ENCODE measurements at places on chromosomes 12 and 14.

GRCh38 chr14:73153272-73153671 lies 17.0 kb downstream of the PSEN1 start:
- no peak for DNase-seq

DNA sequence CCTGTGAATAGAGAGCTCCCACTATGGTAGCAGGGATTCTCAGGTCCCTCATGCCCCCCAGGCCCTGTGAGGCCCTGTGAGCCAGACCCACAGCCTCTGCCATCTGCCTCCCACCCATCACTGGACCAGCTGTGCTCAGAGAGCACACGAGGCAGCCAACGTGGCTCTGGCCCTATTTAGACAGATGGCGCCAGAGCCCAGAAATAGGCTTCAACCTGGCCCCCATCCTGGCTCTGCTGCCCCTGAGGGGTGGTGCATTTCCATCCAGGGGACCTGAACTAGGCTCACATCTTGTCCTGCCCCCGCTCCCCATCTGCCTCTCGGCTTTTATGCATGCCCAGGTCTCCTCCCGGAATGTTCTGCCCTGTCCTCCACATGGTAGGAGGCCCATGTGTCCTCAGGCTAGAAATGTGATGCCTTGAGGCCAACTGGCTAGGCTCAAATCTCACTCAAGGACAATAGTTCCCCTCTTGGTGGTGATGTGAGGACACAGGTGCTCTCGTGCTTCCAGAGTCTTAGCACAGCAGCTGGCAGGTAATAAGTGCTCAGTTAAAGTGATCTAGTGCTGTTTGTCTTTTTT lies 18.9 kb downstream of the TMEM63C start:
- no peak for DNase-seq

GRCh38 chr14:94026173-94026888 lies at the start of gene OTUB2:
TSS of gene OTUB2 (plus strand) at chr14:94026340. CDS start at chr14:94026538, 198 bp downstream.
- DNase-seq, result peak; percentile 95

DNA sequence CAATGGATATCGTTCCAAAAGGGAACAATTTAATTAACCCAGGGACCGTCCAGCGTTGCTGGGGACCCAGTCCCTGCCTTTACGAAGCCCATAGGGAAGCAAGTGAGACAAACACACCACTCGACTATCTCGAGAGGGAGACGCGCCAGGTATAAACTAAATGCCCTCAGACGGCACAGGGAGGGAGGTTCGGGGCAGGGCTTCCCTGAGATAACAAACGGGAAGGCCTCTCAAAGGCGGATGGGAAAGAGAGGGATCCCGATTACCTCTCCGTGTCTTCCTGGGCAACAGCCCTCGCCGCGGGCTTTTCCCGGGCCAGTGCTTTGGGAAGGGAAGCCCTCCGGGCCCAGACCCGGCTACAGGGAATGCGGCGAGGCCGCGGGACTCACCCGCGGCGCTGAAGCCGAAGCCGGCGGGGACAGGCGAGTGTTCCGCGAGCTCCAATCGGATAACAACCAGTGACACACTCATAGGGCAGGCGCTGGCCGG lies 390 bp downstream of the BRAP start:
- DNase-seq, result no peak

GRCh38 chr14:59425322-59425935 lies 39.8 kb downstream of the GPR135 start:
- DNase-seq, result no peak

GRCh38 chr14:55889124-55889523 lies 229.1 kb upstream of the PELI2 start:
- DNase-seq, result no peak

- DNase-seq, result peak; percentile 23
Observed at GRCh38 chr12:54596526-54596946, 8.1 kb upstream of the PPP1R1A start.

DNA sequence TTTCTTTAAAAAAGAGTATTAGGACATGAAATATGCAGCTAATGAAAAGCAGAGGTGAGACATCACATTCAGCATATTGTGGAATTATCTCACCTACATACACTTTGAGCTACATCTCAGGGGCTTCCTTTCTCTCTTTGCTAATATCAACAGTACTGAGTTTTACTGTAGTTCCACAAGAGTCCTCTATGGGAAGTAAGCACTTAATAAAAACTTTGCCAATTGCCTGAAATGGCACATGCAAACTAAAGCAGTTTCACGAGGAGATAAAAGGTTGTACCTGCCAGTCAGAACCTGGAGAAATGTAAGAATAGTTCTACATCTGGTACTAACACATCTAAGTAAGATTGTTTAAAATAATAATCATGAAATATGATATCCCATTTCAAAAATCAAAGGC lies 73.5 kb upstream of the GPHB5 start:
- no peak for DNase-seq

DNA sequence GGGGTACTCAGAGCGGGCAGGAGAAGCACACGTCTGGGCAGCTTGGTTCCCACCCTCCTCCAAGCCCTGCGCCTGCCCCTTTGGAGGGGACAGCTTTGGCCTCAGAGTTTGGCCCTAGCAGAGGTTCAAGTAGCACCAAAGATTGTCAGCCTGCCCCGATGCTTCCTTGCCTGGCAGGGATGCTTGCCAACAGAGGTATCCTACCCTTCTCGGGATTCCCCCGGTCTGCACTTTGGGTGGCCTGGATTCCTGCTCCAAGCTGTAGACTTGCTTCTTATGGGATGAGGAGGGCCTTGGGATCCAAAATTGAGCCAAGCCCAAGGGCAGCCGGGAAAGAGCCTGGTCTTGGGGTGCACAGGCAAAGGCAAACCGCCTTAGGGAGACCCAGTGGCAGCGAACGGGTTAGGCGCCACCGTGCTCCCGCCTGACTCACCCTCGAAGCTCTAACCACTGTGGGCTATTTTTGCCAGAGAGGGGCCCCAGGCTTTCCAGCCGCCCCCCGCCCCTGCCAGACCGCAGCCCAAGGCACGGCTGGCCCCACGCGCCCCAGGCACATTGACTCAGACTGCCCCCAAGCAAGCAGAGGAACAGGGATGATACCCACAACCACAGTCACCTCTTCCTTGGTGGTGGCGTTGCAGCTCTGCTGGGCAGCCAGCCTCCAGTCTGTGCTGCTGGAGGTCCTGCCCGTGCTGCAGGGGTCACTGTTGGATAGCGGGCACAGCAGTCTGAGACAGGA lies 847 bp upstream of the WNT10B start:
- no peak for DNase-seq

DNA sequence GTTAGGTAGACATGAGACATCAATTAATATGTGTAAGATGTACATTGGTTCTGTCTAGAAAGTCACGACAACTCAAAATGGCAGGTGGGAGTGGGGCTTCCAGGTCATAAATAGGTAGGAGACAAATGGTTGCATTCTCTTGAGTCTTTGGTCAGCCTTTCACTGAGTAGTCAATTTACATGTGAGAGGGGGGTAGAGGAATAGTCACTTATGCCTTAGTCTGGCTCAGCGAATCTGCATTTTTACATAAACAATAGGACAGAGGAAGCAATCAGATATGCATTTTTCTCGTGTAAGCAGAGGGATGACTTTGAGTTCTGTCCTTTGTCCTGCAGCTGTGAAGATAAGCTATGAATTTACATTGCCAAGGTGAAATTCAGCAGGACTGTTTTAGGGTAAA lies 27.8 kb upstream of the UNC79 start:
- DNase-seq, result no peak

DNA sequence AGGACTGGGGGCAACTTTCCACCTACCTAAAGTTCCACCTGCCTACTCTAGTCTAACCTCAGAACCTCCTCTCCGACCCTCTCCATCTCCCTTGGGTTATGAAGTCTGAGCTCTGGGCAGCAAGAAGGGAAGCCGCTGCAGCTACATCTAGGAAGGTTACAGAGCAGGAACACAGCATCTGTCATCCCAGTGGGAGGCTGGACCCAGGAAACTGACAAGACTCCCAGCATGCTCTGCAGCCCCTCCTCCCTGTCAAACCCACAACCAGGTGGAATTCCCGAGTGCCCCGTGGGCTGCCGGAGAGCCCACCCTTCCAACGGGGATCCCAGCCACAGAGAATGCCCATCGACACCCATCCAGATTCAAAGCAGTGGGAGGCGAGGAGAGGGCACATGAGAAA lies 2.1 kb downstream of the TESC start:
- no peak for DNase-seq

- no peak for DNase-seq
Observed at GRCh38 chr12:119369907-119370546, 35.5 kb downstream of the CCDC60 start.

DNA sequence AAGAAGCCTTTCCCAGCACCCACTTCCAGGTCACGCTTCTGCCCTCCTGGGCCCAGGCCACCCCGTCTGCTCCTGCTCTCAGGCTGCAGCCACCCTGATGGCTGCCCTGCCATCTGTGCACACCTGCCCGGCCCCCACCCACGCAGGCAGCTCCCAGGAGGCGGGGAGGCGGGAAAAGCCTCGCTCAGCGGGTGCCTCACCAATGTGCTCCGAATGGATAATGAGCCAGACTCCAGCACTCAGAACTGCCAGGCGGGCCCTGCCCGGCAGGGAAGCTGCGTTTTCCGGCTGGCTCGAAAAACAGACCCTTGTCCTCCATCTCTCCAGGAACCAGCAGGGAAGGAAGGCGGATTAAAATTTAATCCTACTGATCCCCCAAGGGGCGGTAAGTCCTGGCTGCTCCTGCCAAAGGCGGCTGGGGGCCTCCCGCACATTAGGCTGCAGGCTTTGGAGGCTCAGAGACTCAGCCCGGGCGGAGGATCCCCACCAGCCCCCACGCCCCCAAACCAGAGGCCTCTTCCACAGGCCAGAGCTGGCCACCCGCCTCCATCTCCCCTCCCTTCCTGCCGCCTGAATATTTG lies 104.0 kb downstream of the NCOR2 start:
- no peak for DNase-seq

GRCh38 chr14:44113769-44114730 lies 393.0 kb downstream of the FSCB start:
- no peak for DNase-seq

- no peak for DNase-seq
Observed at GRCh38 chr14:29321646-29322045, 555.1 kb downstream of the FOXG1 start.

GRCh38 chr12:131264635-131265034 lies 310.9 kb downstream of the ADGRD1 start:
- no peak for DNase-seq

DNA sequence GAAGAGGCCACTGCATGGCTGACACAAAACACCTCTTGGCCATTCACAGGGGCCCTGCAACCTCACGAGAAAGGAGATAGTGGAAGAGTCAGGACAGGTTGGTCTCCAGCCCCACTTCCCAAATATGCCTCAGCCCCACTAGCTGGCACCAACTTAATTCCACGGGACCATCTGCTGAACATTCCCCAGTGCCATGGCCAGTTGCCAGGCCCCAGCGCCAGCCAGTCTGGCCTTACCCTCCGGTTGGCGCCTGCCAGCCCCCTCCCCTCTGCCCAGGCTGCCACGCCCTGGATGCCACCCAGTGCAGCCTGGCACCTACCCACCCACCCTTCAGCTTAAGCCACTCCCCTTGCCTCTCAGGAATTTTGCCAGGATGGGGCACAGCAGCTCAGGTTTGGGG lies 21.2 kb upstream of the HSPB8 start:
- DNase-seq, result no peak

GRCh38 chr12:43861840-43862150 lies 25.9 kb downstream of the TMEM117 start:
- no peak for DNase-seq

DNA sequence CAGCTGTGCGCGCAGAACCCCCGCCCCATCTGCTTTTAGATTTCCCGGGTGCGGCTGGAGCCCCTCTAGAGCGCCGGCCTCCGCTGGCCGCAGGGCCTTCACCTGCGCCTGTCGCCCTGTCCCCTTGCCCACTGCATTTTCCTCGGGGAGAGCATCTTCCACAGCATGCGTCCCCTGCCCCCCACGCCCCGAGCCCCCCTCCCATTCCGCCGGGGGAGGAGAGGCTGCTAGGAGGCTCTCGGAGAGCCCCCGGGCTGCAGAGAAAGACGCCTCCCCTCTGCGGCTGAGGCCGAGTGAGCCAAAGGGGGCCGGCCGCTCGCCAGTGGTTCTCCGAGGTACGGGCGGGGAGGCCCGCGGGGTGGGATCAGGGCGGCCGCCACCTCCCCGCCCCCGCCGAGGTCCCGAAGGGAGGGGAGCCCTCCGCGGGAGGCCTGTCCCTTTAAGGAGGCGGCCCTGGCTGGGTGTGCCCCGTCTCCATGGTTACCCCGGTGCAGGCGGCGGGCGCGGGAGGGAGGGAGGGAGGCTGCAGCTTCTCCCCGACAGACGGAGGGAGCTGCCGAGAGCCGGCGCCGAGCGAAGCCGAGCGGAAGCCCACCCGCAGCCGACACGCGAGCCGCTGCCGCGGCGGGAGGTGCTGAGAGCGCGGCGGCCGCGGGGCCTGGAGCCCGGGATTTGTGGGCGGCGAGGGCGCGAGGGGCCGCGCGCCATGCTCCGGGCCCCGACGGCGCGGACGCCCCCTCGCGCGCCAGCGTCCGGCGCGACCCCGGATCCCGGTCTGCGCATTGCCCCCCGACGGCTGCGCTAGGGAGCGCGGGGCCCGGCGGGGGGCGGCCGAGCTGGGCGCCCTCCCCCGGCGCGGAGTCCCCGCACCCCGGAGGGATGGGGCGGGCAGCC lies at the start of gene KCNH3:
TSS of gene KCNH3 (plus strand) at position 521 of the 894 bp plus-strand sequence. CDS start 387 bp downstream, outside the sequence.
- DNase-seq, result peak; percentile 77

DNA sequence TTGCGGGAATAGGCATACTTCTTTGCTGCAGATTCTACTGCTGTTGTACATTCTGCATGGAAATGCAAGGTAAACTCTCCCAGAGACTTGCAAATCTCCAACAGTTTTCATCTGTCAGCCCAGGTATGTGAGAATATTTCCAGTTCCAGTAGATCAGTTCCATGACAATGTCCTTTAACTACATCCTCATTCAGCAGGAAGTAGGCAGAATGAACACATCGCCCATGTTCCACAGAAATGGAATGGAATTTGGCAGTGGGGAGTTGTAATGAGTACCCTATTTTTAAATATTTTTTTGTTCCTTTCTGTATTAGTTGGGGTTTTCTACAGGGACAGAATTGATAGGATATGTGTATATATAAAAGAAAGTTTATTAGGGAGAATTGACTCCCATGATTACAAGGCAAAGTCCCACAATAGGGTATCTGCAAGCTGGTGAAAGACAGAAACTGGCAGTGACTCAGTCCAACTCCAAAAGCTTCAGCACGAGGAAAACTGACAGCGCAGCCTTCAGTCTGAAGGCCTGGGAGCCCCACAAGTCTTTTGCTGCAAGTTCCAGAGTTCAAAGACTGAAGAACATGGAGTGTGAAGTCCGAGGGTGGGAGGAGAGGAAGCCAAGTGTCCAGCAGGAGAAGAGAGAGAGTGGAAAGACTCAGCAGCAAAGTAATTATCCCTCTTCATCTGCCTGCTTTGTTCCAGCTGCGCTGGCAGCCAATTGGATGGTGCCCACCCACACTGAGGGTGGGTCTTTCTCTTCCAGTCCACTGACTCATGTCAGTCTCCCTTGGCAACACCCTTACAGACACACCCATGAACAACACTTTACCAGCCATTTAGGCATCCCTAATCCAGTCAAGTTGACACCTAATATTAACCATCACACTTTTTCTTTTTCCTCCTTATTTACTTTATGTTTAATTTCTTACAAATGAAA lies 110.4 kb upstream of the SCAF11 start:
- no peak for DNase-seq

- no peak for DNase-seq
Observed at GRCh38 chr12:27008081-27008480, 6.1 kb downstream of the TM7SF3 start.

GRCh38 chr12:121346747-121347146 lies 5.5 kb downstream of the ANAPC5 start:
- no peak for DNase-seq

Measured in activated T-cell treated with anti-CD3 and anti-CD28 coated beads for 24 hours (primary cell).